ENCODE measurements at places on chromosomes 12 and 14.

- no peak for DNase-seq
Observed at GRCh38 chr14:22184830-22185168, 404.2 kb downstream of the DAD1 start.

DNA sequence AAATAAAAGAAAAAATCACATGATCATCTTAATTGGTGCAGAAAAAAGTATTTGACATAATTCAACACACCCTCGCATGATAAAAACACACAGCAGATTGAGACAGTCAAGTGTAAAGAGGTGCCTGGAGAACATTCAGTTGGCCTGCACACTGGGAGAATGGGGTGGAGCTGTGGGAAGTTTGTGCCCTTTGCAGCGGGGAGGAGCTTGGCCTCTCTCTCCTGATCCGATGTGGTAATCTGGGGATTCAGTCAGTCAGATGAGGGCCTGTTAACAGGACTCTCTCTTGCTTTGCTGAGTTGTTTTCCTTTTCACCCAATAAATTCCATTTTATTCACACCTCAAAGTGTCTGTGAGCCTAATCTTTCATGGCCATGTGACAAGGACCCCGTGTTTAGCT, 5.9 kb downstream of the SERPINA6 start:
- DNase-seq: no peak

GRCh38 chr14:36664322-36665193, 2.9 kb downstream of the PAX9 start:
- no peak for DNase-seq

GRCh38 chr14:58807191-58807590, 169.4 kb downstream of the DACT1 start:
- DNase-seq: no peak

GRCh38 chr14:50812180-50812579, 18.8 kb downstream of the NIN start:
- no peak for DNase-seq

GRCh38 chr12:59595565-59595882, 305 bp upstream of the SLC16A7 start:
- DNase-seq: no peak
